ENCODE measurements at places on chromosomes 1 and 21.
A peak's percentile ranks its signal among the peaks of the same experiment; 100 is the strongest.

GRCh38 chr1:40743452-40743851 is 40.1 kb upstream of the KCNQ4 start:
- DNase-seq: no peak

- peak; percentile 73 for DNase-seq
Measured at GRCh38 chr21:29299916-29300806, 1.4 kb downstream of the BACH1 start.

- no peak for DNase-seq
Measured at GRCh38 chr1:237324226-237324625, 282.2 kb downstream of the RYR2 start.

DNA sequence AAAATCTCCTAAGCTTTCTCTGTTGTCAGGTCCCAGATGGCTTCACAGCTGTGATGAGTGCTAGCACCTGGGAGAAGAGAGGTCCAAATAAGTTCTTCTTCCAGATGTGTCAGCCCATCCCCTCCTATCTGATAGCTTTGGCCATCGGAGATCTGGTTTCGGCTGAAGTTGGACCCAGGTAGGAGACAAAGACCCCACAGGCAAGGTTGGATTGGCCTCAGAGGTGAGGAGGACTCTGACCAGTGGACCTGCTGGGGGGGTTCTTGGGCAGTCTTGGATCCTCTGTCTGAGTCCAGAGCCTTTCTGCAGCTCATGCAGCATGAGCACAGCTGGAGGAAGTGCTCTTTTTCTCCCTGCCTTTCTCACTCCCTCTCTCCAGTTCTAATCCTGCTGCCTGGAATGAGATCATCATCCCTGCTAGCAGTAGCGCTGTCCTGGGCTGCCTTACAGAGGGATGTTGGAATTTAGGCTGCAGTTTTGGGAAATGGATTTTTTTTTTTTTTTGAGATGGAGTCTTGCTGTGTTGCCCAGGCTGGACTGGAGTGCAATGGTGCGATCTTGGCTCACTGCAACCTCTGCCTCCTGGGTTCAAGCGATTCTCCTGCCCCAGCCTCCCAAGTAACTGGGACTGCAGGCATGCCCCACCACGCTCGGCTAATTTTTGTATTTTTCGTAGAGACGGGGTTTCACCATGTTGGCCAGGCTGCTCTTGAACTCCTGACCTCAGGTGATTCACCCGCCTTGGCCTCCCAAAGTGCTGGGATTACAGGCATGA is 7.1 kb downstream of the RNPEP start:
- no peak for DNase-seq

GRCh38 chr1:202213361-202214088 is 19.9 kb downstream of the LGR6 start:
- peak; percentile 42 for DNase-seq

- no peak for DNase-seq
Measured at GRCh38 chr1:180888870-180889269, 23.8 kb upstream of the KIAA1614 start.

GRCh38 chr1:221683681-221684080 is 58.2 kb downstream of the DUSP10 start:
- DNase-seq: no peak

GRCh38 chr21:19026911-19027310 is 623.3 kb upstream of the TMPRSS15 start:
- no peak for DNase-seq

Measured in NCI-H526 (cell line).